Activated CD4-positive, CD25-positive, alpha-beta regulatory T cell treated with anti-CD3 and anti-CD28 coated beads, Interleukin-2, amount 50 U/mL, for 72 hours (primary cell): ENCODE measurements at places on chromosomes 3 and 15.

DNA sequence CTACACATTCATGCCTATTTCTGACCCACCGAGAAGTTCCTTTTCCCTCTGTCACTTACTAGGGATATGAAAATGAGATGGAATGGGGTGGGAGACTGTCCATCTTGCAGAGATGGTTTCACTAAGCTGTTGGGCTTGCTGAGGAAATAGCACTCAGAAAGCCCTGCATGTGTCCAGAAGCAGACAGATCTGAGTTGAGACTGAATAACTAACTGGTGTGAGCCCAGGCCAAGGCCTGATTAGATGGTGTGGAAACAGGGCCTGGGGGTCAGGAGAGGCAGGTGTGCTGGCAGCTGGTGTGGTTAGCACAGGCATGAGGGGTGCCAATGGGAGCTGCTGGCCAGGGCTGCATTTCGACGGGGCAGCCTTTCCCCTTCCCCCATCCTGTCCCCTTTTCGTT is 72.1 kb downstream of the CLSTN2 start:
- no peak for DNase-seq

GRCh38 chr3:59808446-59808845 is 758.6 kb upstream of the CFAP20DC start:
- DNase-seq, result no peak

- no peak for DNase-seq
Measured at GRCh38 chr3:60313951-60314461, 937.2 kb downstream of the FHIT start.

GRCh38 chr3:73212683-73213082 is 151.2 kb downstream of the EBLN2 start:
- no peak for DNase-seq

DNA sequence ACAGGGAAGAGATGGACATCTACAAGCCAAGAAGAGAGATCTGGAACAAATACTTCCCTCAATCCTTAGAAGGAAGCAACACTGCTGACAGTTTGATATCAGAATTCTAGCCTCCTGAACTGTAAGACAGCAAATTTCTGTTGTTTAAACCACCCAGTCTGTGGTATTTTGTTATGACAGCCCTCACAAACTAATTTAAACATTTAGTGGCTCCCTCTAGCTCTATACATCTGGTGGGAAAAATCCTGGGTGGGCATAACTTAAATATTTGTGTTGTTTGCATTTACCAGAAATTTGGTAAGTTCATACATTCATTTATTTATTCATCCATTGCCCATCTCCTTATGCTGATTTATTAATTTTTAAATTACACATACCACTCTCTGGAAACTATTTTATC is 62.5 kb upstream of the GSK3B start:
- no peak for DNase-seq

DNA sequence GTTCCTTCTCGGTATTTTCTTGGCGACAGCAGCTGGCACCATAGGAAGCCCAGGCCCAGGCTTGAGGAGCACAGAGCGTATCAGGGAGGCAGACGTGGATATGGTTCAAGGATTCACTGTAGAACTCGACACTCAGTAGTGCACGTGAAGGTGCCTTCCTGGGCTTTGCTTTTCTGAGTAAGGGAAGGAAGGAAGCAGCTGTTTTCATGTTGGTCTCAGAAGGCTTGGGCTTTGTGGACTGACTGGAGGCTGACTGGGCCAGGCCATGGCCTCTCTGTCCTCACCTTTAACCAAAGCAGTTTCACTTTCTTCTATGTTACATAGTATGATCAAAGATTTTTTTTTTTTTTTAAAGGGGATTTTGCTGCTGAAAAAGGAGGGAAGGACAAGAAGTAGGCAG is 6.9 kb upstream of the GHRL start:
- no peak for DNase-seq

DNA sequence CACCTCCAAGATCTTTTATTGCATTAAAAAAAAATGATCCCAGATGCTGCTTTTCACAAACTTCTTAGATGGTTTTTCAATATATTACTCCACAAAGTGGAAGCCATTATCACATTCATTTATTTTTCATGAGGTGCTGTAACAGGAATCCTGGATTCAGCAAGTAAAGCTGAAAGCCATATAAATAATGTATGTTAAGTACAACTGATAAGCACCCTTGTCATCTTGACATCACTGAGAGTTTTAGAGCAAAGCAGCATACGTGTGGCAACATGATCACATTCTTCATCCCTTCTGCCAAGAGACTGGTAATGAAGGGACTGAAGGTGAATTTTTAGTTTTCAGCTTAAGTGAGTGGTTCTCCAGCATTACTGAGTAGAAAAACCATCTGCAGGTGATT is 44.9 kb upstream of the LRRFIP2 start:
- DNase-seq, result no peak

DNA sequence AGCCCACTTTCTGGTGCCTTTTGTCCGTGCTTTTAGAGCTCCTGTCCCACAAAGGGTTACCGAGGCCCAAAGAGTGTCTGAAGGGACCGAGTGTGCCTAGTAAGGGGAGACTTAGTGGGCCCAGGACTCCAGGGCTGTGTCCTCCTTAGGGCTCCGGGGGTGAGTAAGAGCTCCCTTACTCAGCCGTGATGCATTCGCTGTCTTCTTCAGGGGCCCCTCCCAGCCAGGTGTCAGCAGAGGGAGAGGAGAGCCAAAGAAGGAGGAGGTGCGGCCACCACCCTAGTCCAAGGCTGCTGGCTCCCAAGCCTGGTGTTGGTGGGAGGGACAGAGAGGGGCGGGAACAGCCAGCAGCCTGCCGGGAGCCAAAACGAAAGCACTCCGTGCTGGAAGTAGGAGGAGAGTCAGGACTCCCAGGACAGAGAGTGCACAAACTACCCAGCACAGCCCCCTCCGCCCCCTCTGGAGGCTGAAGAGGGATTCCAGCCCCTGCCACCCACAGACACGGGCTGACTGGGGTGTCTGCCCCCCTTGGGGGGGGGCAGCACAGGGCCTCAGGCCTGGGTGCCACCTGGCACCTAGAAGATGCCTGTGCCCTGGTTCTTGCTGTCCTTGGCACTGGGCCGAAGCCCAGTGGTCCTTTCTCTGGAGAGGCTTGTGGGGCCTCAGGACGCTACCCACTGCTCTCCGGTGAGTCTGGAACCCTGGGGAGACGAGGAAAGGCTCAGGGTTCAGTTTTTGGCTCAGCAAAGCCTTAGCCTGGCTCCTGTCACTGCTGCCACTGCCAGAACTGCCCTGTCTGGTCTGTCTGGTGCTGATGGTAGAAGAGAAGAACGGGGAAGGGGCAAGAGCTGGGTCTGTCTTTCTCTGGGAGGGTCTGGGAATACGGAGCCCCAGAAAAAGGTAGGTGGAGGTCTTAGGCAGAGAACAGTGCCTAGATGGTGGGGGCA is at the start of gene IL17RC:
TSS of gene IL17RC (plus strand) at position 365 of the 947 bp plus-strand sequence. CDS start at position 583, 218 bp downstream.
- DNase-seq, result no peak

DNA sequence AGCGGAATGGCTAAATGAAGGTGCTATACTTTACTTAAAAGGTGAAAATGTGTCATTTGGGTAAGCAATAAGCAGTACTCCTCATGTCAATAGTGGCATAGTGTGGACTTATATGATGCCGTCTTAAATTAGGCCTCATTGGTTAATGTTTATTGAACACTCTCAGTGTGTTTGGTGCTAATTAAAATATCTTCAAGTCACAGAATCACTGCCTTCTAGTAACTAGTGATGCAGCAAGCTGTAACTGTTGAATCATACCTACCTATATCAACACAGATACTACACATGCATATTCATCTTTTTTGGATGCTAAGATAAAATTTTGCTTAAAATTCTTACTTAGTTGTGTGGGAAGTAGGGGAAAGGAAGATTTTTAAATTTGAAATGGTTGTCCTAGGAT is 30.7 kb downstream of the ARHGAP31 start:
- DNase-seq, result no peak

DNA sequence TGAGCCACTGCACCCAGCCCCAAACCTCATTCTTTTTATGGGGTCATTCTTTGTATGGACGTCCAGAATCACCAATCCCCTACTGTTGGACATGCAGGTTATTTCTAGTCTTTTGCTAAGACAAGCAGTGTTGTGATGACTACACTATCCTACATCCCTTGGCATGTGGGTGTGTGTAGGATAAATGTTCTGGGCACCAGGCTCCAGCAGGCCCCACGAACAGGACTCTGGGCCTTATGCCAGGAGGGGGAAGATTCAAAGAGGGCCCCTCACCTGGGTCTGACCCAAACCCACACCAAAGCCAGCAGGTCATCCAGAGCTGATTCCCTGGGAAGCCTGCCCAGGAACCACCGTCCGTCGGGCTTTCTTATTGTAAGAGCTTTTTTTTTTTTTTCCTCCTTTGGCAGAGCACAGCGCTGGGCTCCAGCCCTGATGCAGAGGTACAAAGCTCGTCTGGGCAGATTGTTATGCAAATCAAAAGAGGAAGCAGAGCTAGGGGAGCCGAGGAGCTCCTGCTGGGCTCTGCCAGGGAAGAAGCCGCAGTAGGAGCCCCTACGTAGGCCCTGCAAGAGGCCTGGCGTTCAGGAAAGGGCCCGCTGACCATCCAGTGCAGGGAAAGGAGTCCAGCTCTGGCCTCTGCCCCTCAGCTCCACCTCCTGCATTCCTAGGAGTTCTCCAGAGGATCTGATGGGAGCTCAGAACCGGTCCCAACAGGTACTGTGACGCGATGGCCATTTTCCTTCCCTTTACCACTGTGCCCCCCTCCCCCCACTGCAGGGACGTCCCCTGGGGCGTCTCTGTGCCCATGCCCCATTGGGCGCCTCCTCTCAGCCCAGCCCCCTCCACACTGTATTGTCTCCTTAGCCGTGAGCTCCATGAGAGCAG is 29.0 kb upstream of the FURIN start:
- no peak for DNase-seq

GRCh38 chr3:39254806-39255449 is 24.9 kb downstream of the CX3CR1 start:
- DNase-seq, result no peak

GRCh38 chr3:59791774-59792308 is 742.0 kb upstream of the CFAP20DC start:
- DNase-seq, result no peak

DNA sequence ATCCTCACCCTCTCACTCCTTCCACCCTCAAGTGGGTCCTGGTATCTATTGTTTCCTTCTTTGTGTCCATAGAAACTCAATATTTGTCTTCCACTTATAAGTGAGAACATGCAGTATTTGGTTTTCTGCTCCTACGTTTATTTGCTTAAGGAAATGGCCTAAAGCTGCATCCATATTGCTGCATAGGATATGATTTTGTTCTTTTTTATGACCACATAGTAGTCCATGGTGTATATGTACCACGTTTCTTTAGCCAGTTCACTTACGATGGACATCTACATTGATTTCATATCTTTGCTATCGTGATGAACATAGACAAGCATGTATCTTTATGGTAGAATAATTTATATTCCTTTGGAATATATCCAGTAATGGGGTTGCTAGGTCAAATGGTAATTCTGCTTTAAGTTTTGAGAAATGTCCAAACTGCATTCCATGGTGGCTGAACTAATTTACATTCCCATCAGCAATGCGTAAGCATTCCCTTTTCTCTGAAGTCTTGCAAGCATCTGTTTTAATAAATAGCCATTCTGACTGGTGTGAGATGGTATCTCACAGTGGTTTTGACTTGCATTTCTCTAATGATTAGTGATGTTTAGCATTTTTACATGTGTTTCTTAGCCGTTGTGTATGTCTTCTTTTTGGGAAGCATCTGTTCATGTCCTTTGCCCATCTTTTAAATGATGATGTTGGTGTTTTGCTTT is 650.2 kb downstream of the ZNF385D start:
- no peak for DNase-seq

DNA sequence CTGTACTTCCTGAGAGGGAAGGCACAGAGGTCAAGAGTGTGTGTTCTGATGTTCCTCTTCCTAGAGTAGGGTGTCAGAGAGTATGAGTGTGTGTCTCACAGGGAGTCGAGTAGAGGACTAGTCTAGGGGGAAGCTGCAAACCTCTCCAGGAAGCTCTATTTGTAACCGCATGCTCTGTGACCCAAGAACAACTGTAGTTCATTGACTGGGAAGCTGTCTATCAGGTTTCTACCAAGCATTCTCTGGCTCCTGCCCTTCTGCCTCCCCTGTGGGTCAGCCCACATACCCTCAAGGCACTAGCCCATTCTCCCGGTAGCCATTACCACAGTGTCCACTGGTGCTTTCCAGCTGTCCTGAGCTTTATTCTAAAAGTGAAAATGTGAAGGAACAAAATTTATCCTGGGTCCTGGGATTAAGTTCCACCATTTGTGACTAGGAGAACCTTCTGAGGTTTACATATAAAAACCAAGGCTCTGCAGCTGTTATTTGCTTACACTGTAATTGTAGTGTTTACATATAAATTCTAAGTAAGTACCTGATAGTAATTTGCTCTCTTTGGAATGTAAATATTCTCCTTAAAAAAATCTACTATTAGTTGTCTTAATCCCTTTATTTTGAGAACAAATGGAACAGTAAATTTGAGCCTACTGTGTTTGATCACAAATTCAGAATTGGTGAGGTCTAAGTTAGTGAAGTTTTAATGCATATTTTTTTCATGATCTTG is 40.7 kb downstream of the MYRIP start:
- DNase-seq, result no peak

GRCh38 chr15:65307978-65308377 is 3.5 kb downstream of the RNU5B-1 start:
- DNase-seq, result no peak

DNA sequence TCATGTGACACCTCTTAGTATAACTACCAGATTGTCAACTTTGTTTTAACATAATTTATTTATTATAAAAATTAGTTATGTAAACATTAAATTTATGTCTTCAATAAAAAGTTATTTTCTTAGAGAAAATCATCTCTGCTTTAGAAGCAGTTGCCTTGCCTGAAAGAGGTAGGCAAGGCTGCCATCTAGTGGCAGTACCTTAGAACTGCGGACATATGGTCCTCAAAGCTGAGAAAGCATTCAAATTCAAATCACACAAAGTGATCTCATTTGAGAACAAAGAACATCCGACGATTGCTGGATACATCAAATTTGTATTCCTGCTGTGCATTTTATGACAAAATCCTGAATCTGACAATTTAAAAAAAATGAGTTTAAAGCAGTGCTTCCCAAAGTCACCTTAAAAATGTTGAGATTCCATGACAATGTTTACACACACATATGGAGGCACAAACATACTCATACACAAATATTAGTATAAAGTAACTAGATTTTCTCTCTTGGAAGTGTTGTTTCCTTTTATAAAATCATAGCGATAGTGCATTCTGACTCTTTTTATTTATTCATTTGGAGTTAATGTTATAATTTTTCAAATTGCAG is 617.4 kb downstream of the CADM2 start:
- peak; percentile 34 for DNase-seq
